Immature natural killer cell (primary cell): ENCODE measurements at places on chromosomes 3 and 15.

GRCh38 chr15:101276501-101277037, 716 bp downstream of the SELENOS start:
- DNase-seq, result peak; percentile 41

DNA sequence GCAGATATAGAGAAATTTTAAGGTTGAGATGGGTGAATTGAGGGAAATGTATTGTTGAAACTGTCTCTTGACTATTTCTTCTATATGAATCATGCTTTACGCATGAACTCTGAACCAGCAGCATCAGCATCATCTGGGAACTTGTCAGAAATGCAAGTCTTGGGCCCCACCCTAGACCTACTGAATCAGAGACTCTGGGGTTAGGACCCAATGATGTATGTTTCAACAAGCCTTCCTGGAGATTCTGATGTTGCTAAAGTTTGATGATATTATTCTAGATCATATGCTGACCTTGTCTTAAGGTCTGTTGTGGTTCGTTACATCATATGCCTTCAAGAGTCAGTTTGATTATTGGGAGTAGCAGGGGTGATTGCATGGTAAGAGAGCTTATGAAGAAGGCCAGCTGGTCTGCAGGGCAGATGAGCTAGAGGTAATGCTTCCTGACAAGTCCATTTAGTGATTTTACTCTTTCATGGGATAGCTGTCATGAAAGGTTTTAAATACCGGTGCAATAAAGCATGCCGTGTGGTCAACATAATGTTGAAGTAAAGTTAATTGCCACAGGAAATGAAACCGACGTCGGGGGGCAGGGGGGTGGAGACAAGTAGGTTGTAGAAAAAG, 152.4 kb upstream of the MRPL3 start:
- no peak for DNase-seq

- no peak for DNase-seq
Observed at GRCh38 chr3:46574243-46574646, 8.1 kb upstream of the LRRC2 start.

GRCh38 chr3:124347418-124347817, 355.5 kb upstream of the ROPN1 start:
- no peak for DNase-seq

DNA sequence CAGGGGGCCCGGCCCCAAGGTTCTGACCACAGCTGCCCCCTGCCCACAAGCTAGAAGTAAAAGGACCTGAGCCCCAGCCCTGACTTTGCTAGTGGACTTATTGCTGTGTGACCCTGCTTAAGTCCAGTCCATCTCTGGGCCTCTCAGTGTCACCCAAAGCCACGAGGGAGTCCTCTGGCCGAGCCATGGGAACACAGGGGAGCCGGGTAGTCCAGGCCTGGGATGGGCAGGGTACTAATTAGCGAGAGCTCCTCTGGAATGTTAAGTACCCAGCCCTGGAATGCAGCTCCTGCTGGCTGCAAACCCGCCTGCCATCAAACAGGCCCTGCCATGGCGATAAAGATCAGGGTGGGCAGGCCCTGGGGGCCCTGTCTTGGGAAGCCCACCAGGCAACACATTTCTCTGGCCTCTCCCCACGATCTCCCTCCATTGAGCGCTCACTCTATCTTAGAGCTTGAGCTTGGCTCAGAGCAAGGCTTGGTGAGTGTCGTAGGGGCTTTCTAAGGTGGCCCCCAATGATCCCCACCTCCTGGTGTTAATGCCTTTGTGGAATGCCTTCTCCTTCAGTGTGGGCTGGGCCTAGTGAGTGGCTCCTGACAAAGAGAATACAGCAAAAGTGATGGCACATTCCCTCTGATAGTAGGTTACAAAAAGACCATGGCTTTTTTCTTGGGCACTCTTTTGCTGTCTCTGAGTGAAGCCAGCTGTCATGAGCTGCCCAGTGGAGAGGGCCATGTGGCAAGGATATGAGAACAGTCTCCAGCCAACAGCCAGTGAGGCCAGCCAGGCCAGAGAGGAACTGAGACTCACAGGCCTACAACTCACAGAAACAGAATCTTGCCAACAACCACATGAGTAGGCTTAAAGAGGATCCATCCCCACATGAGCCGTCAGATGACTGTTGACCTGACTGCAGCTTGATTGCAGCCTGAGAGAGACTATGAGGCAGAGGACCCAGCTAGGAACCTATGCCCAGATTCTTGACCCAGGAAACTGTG, 133.1 kb downstream of the SMAD6 start:
- no peak for DNase-seq

DNA sequence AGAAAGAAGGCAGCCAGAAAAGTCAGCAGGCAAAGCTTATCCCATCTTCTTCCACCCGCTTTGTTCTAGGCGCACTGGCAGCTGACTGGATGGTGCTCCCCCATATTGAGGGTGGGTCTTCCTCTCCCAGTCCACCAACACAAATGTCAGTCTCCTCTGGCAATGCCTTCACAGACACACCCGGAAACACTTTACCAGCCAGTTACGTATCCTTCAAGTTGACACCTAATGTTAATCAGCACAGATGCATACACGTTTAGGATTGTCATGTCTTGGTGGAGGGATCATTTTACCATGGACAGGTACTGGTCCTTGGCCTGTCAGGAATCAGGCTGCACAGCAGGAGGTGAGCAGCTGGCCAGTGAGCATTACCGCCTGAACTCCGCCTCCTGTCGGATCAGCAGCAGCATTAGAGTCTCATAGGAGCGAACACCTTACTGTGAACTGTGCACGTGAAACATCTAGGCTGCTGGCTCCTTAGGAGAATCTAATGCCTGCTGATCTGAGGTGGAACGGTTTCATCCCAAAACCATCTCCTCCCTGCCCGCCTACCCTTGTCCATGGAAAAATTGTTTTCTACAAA, 59.1 kb upstream of the PYDC2 start:
- DNase-seq, result no peak

DNA sequence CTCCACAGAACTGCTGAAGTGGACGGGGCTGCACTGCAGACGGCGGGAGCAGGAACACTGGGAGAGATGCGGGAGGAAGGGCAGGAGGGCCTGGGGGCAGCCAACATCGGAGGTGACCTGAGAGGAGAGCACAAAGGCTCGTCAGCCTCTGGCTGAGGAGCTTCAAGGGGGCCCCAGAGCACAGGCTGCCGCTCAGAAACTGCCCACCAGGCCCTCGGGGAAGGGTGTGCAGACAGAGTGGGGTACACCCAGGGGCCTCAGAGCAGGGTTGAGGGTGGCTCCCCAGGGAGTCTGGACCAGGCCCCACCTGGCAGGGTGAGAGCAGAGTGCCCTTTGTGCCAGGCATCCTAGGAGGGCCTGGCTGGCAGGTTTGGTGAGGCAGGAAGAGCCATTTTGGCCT, 14.7 kb upstream of the RHO start:
- DNase-seq, result no peak

DNA sequence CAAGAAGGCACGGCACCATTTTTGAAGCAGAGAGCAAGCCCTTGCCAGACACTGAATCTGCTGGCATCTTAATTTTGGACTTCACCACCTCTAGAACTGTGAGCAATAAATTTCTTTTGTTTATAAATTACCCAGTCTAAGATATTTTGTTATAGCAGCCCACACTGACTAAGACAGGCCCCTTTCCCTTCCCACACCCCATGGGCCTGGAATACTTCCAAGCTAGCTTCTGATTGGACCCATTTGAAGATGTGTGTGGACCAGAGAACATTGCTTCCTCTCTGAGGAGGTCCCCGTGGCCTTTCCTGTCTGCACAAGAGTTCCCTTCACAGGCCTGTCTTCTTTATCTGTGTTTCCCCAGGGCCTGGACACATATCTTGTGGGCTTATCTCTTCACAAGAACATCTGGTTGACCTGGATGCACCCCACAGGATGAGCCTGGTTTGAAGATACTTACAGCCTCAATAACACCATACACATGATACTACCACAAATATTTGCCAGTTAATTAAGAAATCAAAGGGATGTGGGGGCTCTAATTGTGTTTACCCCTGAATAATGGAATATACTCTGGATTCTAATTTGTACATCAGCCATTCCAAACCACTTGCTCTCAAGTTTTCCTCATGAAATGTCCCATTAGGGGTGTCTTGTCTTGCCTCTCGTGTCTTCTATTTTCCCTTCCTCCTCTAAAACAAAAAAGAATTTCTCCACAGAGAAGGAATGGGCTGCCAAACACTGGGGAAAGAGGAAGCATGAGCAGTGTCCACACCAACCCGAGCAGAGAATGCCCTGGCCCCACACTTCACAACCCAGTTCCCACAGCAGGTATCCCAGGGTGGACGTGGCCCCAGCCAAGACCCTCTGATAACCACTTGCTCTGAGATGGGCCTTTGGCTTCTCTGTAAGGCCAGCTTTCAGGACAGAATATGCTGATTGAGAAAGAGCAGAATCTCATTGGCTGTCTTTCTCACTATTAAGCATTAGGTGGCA, 42.5 kb downstream of the GLB1 start:
- DNase-seq, result no peak

GRCh38 chr15:96500508-96500907, 170.0 kb downstream of the NR2F2 start:
- no peak for DNase-seq

DNA sequence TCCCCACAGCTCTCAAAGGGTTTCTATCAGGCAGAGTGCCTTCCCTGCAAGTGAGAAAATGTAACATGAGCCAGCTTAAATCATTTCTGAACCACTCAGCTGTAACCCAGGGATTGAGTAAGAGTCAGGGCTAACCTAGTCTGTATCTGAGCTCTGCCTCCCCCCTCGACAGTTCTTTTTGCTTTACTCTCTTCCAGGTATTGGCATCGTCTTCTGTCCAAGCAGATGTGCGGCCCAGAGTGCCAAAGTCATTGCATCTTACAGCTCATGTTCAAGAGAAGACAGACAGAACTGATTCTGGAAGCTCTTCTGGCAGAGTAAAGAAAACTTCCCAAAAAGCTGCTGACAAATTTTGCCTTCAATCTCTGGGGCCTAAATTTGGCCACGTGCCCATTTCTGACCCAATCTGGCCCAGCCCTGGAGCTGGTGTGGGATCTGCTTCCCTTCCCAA, 74.8 kb downstream of the ABHD5 start:
- DNase-seq, result no peak

DNA sequence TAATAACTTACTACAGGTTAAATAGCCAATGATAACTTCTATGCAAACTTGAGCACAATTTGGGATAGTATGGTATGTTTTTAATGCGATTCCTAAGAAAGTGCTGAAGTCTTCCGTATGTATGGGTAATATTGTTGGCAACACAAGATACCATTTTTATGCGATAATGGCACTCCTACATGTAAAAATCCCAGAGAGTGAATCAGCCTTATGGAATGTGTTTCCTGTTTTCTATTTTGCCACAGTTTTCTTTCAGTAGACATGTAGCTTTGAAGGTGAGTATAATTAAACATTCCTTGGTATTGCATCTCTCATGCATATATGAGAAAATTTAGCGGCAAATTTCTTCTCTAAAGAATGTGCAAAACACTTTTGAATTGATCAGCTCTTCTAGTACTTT, 396.8 kb upstream of the AZI2 start:
- no peak for DNase-seq

GRCh38 chr3:189186101-189186500, 14.3 kb downstream of the TPRG1 start:
- DNase-seq, result no peak

DNA sequence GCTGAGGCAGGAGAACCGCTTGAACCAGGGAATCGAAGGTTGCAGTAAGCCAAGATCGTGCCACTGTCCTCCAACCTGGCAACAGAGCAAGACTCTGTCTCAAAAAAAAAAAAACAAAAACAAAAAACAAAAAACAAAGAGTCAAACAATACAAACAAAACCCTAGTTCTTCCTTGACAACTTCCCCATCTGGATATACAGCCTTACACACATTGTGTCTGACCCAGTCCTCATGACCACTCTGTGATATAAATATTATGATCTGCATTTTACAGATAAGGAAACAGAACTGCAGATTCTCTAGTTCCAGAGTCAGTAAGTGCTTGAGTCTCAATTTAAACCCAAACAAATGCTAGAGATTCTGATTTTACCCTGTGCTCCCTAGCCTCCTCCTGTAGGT, 4.8 kb upstream of the ESYT3 start:
- DNase-seq, result no peak

DNA sequence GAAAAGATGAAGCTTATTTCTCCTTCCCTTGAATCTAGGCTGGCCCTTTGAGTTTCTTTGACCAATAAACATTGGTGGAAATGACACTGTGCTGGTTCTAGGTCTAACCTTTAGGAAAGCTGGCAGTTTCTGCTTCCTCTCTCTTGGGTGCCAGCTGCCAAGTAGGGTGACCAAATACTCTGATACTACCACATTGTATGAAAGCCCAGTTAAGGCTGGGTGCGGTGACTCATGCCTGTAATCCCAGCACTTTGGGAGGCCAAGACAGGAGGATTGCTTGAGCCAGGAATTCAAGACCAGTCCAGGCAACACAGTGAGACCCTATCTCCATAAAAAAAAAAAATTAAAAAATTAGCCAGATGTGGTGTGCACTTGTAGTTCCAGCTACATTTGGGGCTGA, 320.7 kb downstream of the ZNF621 start:
- DNase-seq, result no peak

DNA sequence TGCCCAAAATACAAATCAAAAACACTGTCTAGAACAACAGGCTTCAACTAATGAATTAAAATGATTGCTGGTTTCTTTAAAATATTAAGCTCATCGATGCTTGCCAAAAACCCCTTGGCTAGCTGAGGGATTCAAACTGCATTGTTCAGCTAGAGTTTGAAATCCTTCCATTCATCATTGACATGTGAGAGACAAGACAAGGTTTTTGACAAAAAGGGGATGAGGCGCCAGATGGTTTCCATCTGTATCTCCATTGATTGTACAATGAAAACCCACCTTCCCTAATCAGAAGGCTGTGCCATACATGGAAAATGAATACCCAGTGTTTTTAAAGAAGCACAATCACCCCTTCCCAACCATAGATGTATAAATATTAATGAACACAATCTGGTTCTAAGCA, 67.8 kb downstream of the THRB start:
- DNase-seq, result no peak

GRCh38 chr15:55402707-55403106, 5.5 kb downstream of the CCPG1 start:
- DNase-seq, result no peak

DNA sequence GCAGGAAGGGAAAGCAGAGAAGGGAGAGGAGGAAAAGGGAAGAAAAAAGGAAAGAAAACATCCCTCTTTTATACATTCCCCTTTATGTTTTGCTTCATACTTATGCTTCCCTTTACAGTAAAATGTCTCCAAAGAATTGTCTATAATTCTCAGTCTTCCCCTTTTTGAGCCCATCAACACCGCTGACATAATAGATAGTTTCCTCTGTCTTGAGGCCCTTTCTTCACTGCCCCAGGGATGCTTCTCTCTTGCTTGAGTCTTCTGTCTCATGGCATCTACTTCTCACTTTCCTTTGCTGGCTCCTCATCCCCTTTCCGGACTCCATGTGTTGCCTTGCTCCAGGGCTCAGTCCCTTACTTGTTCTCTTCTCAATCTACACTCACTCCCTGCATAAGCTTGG, 99.7 kb upstream of the DAZL start:
- no peak for DNase-seq

DNA sequence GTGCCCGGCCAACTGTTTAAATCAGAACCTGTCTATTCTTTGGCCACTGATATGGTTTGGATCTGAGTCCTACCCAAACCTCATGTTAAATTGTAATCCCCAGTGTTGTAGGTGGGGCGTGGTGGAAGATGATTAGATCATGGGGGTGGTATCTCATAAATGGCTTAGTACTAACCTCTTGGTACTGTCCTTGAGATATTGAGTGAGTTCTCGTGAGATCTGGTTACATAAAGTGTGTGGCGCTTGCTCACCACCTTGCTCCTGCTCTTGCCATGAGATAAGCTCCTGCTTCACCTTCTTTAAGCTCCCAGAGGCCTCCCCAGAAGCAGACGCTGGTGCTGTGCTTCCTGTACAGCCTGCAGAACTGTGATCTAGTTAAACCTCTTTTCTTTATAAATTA, 42.4 kb downstream of the REC114 start:
- no peak for DNase-seq
